Effector memory CD4-positive, alpha-beta T cell (primary cell): ENCODE measurements at places on chromosomes 2 and 18.

DNA sequence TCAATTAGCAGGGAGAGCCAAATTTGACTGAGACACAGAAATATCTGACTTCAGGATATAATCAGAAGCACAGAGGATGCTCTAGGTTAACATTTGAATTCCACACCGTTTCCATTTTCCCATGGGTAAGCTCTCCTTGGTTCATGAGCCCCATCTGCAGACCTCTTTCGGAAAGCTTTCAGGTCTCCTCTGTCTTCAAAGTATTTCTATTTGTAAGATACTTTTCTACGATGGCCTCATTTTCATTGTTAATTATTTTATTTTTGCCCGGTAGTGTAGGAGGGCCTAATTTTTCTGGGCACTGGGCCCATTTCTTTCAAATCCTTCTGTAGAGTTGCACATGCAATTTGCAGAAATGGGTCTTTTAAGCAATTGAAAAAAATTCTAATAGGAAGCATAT lies 53.8 kb downstream of the LRPPRC start:
- DNase-seq, result no peak

GRCh38 chr18:3117493-3118192 lies 102.1 kb downstream of the MYOM1 start:
- DNase-seq, result no peak

GRCh38 chr2:105373895-105374401 lies 24.9 kb downstream of the FHL2 start:
- DNase-seq, result no peak

GRCh38 chr2:96236882-96237281 lies 28.3 kb upstream of the STARD7 start:
- DNase-seq, result no peak

- no peak for DNase-seq
These were observed 30.6 kb downstream of the ARMC9 start for GRCh38 chr2:231228974-231229529.

DNA sequence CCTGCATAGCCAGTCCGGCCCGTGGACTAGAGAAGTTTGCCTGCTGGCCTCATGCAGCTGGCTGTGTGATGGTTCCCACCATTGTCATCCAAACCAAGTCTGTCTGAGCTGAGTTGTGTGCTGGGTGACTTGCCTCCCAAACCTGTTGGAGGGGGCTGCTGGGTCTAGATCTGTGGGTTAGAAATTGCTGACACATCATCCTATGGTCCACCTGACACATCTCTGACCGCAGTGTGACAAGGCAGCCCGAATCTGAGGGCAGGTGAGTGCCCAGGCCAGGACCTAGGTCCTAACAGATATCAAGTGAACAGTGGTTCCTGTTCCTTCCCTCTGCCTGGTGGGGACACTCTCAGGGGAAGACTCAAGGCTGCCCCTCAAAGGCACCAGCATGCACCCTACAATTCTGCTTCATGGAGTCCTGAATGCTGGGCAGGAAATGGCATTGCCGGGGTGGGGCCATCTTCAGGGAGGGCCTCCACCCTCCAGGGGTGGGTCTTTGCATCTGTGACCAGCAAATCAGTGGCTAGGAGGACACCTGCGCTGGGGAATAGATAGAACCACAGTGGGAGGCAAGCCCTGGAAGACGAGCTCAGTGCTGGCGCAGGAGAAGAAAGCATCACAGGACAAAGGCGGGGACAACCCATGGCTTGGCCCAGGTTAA lies 117.9 kb upstream of the ID2 start:
- DNase-seq, result no peak

- DNase-seq, result no peak
These were observed 57.9 kb downstream of the HDLBP start for GRCh38 chr2:241257419-241258032.

GRCh38 chr18:62435435-62436031 lies 87.3 kb upstream of the ZCCHC2 start:
- DNase-seq, result no peak
